ENCODE measurements at places on chromosomes 3 and 15.

DNA sequence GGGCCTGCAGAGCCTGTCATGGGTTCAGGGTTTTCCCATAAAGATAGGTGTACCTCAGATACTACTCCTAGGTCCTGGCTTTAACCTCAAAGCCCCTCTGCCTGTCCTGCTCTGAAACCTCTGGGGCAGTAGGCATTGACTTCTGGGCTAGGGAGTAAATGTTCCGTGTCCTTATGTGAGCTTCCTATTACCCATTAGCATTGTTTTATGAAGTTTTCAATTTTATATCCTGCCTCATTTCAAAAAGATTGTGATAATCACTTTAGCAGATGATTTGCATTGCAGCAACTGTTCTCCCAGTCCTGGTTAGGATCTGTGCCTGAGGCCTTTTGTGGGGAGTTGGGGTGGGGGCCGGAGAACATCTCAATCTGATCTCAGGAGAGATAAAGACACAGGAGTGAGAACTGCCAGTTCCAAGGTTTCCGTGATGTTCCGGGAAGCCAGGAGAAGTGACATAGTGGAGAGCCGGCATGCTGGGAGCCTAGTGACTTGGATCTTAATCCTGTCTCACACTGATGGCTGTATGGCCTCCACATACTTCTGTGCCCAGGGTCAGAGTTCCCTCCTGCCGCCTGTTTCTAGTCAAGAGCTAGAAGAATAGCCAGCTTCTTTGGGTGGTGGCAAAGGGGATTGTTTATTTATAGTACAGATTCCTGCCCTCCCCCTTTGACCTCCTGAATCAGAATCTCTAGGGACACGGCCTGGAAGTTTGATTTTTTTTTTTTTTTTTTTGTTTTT, 10.6 kb downstream of the TPM1 start:
- peak; percentile 54 for DNase-seq

DNA sequence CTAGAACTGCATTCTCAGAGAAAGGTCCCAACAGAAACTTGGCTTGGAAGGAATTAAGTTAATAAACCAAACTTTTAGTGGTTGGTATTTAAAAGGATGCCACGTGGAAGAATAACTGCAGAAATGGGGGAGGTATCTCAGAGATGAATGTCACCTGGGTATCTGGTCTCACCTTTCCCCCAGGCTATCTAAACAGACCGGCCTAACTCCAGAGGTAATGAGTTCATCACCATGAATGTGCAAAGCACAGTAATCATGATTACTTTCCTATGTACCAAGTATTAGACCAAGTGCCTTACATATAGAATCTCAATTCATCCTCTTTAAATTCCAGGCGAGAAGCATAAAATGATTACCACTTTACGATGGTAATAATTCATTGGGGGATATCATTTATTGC, 80.8 kb downstream of the FBN1 start:
- DNase-seq, result no peak

DNA sequence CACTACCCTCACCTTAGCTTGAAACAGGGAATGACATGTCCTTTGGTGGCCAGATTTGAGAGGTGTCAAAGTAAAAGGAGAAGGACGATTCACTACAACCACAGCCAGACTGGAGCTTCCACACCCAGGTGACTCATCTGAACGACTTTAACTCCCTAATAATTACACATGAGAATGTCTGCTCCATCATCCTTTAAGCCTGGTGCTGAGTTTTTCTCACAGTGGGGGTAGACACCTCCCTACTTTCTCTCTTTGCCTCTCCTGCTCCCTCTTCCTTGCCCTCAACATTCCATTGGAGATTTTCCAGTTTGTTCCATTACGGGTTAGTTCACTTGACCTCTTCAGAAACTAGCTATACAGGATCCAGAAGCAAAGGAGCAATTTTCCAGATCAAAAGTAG, 154.3 kb upstream of the BHLHE40 start:
- DNase-seq, result peak; percentile 93

- no peak for DNase-seq
These were observed 139.9 kb downstream of the SRGAP3 start for GRCh38 chr3:9109568-9109914.

DNA sequence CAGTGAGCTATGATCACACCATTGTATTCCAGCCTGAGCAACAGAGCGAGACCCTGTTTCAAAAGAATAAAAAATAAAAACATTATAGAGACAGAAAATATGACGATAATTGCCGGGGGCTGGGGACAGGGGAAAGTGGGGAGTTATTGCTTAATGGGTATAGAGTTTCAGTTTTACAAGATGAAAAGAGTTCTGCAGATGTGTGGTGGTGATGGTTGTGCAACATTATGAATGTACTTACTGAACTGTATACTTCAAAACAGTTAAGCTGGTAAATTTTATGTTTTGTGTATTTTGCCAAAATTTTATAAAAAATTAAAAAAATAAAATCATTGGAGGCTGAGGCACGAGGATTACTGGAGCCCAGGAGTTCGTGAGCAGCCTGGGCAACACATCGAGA, 24.8 kb upstream of the ZNF774 start:
- no peak for DNase-seq

GRCh38 chr15:31306426-31307269, 20.0 kb upstream of the KLF13 start:
- no peak for DNase-seq

GRCh38 chr3:148681080-148681479, 16.6 kb upstream of the AGTR1 start:
- DNase-seq, result peak; percentile 34

Measured in fibroblast of skin of right biceps (primary cell).